Cardiac muscle cell (in vitro differentiated cells and primary cell): ENCODE measurements at places on chromosomes 6 and 20.
A peak's percentile ranks its signal among the peaks of the same experiment; 100 is the strongest.

- peak overlapping the region; percentile 45 for H3K4me3 ChIP-seq
- H3K36me3 ChIP-seq, result no peaks in the 10 kb centered on the region
- H3K27me3 ChIP-seq, result peaks cover 5% of the 10 kb centered on the region
- peak; percentile 61 for DNase-seq
- no peak overlapping the region for H3K27ac ChIP-seq
These were observed 23.1 kb downstream of the VPS52 start for GRCh38 chr6:33248643-33248931.

DNA sequence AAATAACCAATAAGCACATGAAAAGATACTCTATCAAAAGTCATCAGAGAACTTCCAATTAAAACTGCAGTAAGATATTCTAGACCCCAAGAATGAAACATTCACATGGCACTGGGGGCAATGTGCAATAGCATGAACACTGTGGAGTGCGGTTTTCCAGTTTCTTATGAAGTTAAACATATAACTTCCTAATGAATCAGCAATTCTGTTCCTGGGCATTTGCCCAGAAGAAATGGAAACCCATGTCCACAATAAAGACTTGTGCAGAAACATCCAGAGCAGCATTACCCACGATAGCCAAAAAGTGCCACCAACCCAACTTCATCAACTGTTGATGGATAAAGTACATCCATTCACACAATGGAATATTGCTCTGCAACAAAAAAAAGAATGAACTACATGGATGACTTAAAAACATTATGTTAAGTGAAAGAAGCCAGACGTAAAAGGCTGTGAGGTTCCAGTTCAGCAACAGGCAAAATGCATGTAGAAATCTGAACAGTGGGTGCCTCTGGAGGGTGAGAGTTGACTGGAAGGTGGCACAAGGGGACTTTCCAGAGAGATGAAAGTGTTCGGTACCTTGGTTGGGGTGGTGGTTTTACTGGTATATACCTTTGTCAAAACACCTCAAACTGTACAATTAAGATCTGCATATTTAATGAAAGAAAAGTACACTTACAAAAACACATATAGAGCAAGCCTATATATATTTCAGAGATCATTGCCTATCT, 207.2 kb upstream of the ECI2 start:
- H3K27ac ChIP-seq, result no peak overlapping the region
- peaks cover 9% of the 10 kb centered on the region for H3K4me1 ChIP-seq
- no peaks in the 10 kb centered on the region for H3K36me3 ChIP-seq
- DNase-seq, result no peak
- no peaks in the 10 kb centered on the region for H3K27me3 ChIP-seq
- H3K4me3 ChIP-seq, result no peak overlapping the region

DNA sequence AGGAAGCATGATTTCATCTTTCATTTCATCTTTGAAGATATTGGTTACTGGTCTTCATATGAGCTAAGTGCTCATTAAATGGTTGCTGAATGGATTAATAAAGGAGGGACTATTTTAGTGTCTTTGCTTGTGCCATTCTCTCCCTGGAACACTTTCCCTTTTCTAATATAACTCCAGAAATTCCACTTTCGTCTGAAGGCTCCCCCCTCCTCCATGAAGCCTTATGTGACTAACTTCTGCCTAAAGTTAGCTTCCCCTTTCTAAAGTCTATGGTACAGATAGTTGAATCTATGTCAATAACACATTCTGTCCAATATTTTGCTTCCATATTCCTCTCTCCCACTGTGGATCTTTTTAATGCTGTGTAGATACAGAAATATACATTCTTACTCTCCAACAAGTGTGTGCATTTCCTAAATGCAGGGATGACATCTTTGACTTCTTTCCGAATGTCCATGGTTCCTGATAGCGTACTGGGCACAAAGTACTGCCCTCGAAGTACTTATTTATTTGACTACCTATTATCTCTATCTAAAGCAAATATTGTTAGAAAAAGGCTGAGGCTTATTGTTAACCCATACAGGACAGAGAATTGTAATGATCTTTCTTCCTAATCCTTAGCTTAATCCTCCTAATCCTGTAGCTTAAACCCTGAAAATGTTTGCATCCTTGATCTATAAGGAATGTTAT, 84.7 kb upstream of the ELOVL5 start:
- no peak overlapping the region for H3K4me3 ChIP-seq
- H3K27me3 ChIP-seq, result no peaks in the 10 kb centered on the region
- H3K4me1 ChIP-seq, result peaks cover 12% of the 10 kb centered on the region
- no peak overlapping the region for H3K27ac ChIP-seq

GRCh38 chr6:165245701-165246100, 63.7 kb downstream of the C6orf118 start:
- no peaks in the 10 kb centered on the region for H3K27me3 ChIP-seq
- H3K36me3 ChIP-seq, result no peaks in the 10 kb centered on the region
- H3K4me3 ChIP-seq, result no peak overlapping the region

DNA sequence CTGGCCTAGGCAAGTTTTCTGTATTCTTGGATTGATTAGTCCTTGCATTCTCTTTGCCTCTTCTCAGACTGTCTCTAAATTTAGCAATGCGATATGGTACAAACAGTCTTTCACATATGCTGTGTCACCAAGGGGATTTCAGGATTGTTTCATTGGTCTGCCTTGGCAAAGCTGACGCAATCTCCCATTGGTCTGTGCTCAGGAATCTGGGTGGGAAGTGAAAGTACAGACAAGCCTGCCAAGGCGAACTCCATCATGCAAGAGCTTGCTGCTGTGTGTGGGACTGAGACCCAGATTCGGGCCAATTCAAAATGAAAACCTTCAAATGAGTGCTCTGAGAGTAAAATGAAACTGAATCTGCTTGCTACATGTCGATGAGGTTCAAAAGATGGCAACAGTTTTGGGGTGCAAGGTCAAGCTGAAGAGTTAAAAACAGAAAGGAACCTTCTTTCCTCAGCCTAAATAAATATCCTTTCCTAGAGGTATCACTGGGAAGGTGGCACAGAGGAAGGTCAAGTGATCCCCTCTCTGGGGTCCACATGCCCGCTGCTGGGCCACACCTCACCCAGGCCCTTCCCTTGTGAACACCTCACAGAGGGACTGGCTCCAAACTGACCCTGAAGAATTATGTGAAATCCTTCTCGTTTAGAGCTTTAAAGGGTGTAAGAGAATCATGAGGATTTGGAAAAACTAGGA, 198.8 kb upstream of the PREP start:
- H3K4me1 ChIP-seq, result peaks cover 17% of the 10 kb centered on the region
- DNase-seq, result no peak
- H3K4me3 ChIP-seq, result no peak overlapping the region
- H3K27me3 ChIP-seq, result no peaks in the 10 kb centered on the region

DNA sequence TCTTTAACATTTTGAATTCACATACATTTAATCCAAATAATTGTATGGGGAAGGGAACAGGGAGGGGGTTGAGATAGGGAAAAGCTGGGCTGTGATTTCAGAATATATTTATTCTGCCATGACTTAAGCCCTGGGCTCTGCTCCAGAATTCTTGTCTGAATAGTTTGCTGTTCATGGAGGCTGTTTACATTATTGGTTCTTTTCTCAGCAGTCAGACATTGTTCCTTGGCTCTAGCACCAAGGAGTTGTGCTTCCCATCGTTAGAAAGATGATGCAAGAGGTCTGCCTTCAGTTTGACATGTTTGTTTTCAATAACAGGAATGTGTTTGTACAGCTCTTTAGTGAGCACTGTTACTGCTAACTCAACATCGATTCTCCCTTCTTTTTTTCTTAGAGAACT, 198.8 kb upstream of the CDYL start:
- no peaks in the 10 kb centered on the region for H3K36me3 ChIP-seq
- H3K4me1 ChIP-seq, result no peaks in the 10 kb centered on the region
- no peaks in the 10 kb centered on the region for H3K27me3 ChIP-seq
- no peak overlapping the region for H3K27ac ChIP-seq
- DNase-seq, result peak; percentile 96

GRCh38 chr20:37295001-37295400, 5.5 kb downstream of the MANBAL start:
- H3K27ac ChIP-seq, result no peak overlapping the region
- H3K27me3 ChIP-seq, result no peaks in the 10 kb centered on the region
- peaks cover 5% of the 10 kb centered on the region for H3K36me3 ChIP-seq
- H3K4me3 ChIP-seq, result no peak overlapping the region
- peaks cover 26% of the 10 kb centered on the region for H3K4me1 ChIP-seq
- no peak for DNase-seq
